ENCODE measurements at places on chromosomes 7 and 10.

GRCh38 chr10:130127364-130128061 lies 8.7 kb upstream of the GLRX3 start:
- DNase-seq = peak; percentile 86

DNA sequence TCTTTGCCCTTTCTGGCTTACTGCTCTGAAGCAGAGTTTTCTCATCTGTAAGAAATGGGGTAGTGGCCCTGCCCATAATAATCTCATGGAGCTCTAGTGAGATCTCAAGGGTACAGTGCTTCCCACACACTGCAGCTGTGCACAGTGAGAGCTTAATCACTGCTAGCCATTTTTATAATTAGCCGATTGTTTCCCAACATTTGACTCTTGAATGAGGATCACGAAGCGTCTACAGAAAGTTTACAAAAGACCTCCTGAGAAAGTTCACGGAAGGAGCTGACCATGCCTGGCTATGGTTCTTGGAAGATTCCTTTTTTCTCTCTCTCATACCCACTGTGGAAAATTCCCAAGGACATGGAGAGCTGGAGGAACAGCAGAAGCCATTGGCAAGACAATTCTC lies 70.4 kb downstream of the FAM171A1 start:
- no peak for DNase-seq

GRCh38 chr10:63563623-63564022 lies 42.4 kb downstream of the REEP3 start:
- no peak for DNase-seq

DNA sequence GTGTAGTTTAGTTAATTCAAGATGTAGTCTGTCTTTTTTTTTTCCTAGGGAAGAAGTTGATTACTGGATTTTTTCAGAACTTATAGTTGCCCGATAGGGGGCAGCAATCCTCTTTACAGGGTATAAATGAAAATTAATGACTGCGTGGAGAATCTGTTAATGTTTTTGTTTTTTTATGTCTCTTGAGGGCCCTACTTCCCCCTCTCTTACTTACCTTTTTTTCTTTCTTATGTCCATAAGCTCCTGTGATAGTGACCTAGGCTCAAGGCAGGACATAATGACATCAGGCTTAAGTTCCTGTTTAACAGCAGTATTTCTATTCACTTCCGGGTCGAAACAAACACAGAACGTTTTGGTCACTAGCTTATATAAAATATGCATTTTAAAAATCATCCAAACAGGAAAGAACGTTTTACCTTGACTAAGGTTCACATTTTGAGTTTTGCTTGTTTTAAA lies 18.8 kb downstream of the CDC123 start:
- DNase-seq = no peak

DNA sequence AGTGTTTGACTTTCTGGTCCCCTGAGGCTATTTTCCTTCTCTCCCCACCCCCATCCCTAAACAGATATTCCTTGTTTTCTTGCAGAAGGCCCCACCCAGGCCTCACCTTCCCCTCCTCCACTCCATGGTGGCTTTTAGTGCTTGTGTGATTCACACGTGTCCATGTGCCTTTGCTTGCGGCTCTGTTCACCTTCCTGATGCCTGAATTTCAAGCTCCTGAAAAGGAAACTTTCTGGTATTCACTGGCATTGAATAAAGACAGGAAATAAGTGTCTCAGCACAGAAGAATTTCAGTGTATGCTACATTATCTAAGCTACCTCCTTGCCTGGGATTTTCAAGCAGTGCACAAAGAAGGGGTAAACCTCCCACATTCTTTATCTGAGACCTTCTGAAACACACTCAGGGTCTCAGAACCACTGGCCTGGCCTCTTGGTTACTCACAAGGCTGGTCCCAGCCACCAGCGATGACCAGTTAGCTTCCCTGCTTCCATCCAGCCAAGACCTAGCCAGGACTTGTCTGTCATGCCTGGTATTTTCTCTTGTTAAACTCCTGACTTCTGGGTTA lies 17.2 kb upstream of the UBE2H start:
- no peak for DNase-seq

DNA sequence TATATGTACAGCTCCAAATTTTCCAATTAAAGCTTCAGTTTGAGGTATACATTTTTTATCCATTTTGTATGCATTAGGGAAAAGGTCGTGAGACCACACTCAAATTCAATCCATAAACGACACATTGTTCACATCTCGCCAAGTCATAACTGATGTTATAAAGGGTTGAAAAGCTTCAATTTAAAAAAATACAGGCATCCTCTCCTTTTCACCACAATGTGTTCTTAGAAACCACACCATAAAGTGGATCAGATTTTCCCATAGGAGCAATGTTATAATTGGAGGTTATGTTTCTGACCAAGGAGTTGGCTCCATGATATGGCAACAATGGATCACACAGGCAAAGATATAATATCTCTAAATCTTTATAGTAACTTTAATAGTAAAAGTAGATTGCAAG lies 663.6 kb downstream of the PARD3 start:
- no peak for DNase-seq

- no peak for DNase-seq
These were observed 119.0 kb upstream of the KCNMA1 start for GRCh38 chr10:77756319-77757232.

DNA sequence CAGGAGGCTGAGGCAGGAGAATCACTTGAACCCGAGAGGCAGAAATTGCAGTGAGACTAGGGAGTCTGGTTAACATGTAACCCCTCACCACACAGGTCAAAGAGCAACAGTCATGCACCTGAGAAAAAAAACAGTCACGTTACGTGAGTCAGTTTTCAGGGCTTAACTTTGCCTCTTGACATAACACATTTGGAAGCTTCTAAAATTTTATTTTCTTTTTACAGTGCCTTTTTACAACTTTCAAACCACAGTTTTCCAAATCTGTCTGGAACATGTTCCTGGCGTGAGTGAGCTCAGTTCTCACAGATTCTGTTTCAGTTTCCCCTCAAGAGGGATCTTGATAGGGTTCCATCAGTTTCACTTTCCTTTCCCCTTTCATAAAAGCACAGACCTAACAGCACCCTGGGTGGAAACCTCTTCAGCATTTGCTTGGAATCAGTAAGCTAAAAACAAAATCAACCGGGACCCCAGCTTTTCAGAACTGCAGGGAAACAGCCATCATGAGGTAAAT lies 4.4 kb downstream of the IFIT3 start:
- DNase-seq = no peak

Measured in GM19239 (cell line).